ENCODE measurements at places on chromosomes 16 and 17. TPM values are rescaled to one million over a fixed set of nuclear protein-coding genes. Genes with fewer than 3 reads are reported as not detected.

HASPIN gene
- total RNA-seq, result 11.8 TPM

DPEP3 gene
- total RNA-seq, result not detected

PRR15L gene
- total RNA-seq, result not detected

TRAPPC1 gene
- 146 TPM for total RNA-seq

ZNF747 gene
- 8.6 TPM for total RNA-seq

PRR35 gene
- total RNA-seq, result not detected

CPPED1 gene
- 59.3 TPM for total RNA-seq

WNK4 gene
- 1.9 TPM for total RNA-seq

KRT20 gene
- total RNA-seq, result not detected

GAS2L2 gene
- not detected for total RNA-seq

STAC2 gene
- not detected for total RNA-seq

TPSG1 gene
- total RNA-seq, result not detected

FBXW10B gene
- 2.5 TPM for total RNA-seq

PPL gene
- total RNA-seq, result 0.20 TPM

EPX gene
- not detected for total RNA-seq

ASPA gene
- not detected for total RNA-seq

RNF157 gene
- total RNA-seq, result 0.48 TPM

CD7 gene
- total RNA-seq, result not detected

SRP68 gene
- total RNA-seq, result 81.7 TPM

MYH13 gene
- not detected for total RNA-seq

PRSS27 gene
- total RNA-seq, result 0.60 TPM

SLC52A1 gene
- total RNA-seq, result not detected

STAT5A gene
- total RNA-seq, result 23.6 TPM

GAS7 gene
- not detected for total RNA-seq

LITAFD gene
- total RNA-seq, result not detected

IRF8 gene
- not detected for total RNA-seq

TUFM gene
- total RNA-seq, result 186 TPM

KRT222 gene
- not detected for total RNA-seq

PLK1 gene
- 100 TPM for total RNA-seq

DPH1 gene
- 38.5 TPM for total RNA-seq

SOX8 gene
- 0.53 TPM for total RNA-seq

USP31 gene
- 37.4 TPM for total RNA-seq

CACNG1 gene
- not detected for total RNA-seq

HIGD1B gene
- total RNA-seq, result not detected

PPP1R27 gene
- not detected for total RNA-seq

HS3ST3A1 gene
- total RNA-seq, result not detected

HES7 gene
- total RNA-seq, result not detected

PDIA2 gene
- 0.99 TPM for total RNA-seq
